ENCODE measurements at places on chromosomes 6 and 20. TPM values are rescaled to one million over a fixed set of nuclear protein-coding genes. Genes with fewer than 3 reads are reported as not detected.

CASS4 gene
- 3.5 TPM for total RNA-seq

NTSR1 gene
- total RNA-seq, result 0.24 TPM

MRAP2 gene
- total RNA-seq, result not detected

FNDC11 gene
- 0.38 TPM for total RNA-seq

ARMH2 gene
- 0.84 TPM for total RNA-seq

GCNT2 gene
- total RNA-seq, result 7.9 TPM

GABRR1 gene
- not detected for total RNA-seq

RIPOR3 gene
- total RNA-seq, result 16.3 TPM

SCGN gene
- 2.4 TPM for total RNA-seq
